Activated T-cell treated with anti-CD3 and anti-CD28 coated beads for 24 hours (primary cell): ENCODE measurements at places on chromosomes 2 and 18.

DNA sequence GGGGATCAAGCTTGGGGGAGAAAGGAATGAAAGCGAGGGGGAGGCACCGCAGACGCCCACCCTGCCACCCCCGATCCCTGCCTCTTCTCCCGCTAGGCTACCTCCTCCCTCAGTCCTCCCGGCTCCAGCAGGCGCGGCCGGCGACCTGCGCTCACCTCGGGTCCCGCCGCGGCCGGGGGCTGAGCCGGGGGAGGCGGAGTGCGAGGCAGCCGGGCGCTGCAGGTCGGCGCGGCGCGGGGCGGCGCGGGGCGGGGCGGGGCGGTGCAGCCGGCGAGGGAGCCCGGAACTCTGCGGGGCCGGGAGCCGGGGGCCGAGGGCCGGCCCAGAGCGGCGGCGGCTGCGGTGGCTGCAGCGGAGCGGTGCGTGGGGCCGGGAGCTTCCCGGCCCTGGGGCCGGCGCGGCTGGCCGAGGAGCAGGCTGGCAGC is 477 bp downstream of the ACVR1 start:
- DNase-seq = peak; percentile 42

DNA sequence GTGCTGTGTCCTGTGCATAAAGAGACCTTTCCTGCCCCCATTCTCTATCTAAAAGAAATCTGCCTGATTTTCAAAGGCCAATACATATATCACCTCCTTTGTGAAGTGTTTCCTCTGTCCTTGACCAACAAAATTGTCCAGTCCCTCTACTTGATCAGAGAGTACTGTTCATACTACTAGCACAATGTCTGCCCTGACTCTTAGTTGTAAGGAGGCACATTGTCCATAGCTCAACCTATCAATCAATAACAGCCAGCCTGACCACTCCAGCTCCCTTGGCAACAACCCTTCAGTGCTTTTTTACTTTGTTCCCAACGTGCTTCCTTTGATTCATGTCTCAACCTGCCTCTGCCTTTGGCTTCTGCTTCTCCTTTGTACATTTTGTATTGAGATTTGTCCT is 398.9 kb downstream of the TRIB2 start:
- no peak for DNase-seq

- no peak for DNase-seq
Observed at GRCh38 chr2:162926907-162927306, 88.3 kb upstream of the KCNH7 start.

GRCh38 chr2:100957996-100958653 is 44.0 kb upstream of the RPL31 start:
- DNase-seq = no peak

DNA sequence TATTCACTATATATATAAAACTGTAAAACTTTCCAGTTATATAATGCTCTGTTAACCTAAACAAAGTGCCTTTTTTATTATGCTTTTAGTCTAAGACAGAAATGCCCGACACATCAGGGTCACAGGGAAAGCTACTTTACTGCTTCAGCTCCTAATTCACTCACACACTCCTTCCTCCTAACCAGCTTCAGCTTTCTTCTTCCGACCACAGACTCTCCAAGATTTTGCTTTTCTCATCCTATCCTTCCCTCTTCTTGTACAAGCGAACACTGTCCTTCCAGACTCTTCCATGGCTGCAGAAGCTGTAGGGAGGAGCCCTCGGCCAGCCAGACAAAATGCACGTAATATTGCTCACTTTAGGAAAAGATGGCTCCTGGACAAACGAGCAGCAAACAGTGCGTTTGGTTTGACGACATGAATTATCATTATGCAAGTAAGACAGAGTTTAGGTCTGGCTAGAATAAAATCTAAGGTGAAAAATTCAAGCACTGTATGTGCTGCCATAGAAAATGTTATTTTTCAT is 47.5 kb upstream of the HNRNPA3 start:
- no peak for DNase-seq

DNA sequence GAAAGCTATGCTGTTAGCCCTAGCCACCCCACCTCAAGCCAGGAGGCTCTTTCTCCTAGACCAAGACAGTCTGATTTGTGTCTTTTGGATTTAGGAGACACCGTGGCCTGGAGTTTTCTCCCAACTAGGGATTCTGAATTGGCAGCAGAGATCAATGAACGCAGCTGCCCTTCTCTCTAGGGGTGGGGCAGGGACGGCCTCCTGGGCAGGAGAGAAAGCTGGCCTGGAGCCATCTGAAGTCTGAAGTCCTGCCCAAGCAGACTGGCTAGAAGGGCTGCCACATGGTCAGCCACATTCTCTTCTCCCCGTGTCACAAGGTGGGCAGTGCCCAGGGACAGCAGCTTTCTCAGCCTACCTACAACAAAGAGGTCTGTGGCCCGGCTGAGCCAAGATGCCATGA is 45.1 kb downstream of the PIEZO2 start:
- DNase-seq = no peak

DNA sequence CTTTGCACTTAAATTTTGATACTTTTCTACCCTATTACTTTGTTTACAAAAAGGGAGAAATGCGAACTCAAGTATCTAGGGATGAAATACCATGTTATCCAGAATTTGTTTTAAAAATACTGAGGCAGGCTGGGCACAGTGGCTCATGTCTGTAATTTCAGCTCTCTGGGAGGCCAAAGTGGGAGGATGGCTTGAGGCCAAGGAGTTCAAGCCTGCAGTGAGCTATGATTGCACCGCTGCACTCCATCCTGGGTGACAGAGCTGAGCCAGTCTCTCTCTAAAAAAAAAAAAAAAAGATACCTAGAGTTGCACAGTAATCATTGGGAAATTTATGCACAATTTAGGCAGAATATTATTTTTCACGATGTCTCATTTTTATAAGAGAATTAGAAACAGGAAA is 12.4 kb upstream of the VAPA start:
- DNase-seq = no peak

GRCh38 chr18:23422751-23423418 is 30.2 kb upstream of the RIOK3 start:
- no peak for DNase-seq

GRCh38 chr2:190628591-190629319 is 20.1 kb upstream of the NAB1 start:
- DNase-seq = no peak

DNA sequence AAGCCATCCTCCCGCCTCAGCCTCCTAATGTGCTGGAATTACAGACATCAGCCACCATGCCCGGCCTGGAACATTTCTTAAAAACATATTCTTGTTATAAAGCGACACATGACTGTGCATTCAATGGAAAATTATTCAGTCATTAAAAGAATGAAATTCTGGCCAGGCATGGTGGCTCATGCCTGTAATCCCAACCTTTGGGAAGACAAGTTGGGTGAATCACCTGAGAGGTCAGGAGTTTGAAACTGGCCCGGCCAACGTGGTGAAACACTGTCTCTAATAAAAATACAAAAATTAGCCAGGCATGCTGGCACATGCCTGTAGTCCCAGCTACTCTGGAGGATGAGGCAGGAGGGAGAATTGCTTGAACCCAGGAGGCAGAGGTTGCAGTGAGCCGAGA is 21.6 kb upstream of the RPRD1A start:
- DNase-seq = no peak

DNA sequence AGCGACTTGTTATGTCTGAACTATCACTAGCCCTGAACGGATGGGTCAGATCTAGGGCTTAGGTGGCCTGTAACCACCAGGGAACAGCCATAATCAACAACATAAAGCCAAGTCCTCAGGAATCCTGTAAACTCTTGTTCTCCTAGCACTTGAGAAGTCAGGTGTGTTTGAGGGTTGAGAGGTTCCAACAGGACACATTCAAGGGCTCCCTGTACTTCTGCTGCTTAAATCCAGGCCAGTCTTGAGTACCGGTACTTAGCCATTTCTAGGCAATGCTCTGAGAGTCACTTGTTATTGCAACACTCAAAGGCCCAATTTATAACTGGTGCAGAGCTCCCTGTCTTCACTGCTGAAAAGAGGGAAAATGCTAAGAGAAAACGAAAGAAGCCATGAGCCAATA is 21.6 kb upstream of the SLC40A1 start:
- no peak for DNase-seq

DNA sequence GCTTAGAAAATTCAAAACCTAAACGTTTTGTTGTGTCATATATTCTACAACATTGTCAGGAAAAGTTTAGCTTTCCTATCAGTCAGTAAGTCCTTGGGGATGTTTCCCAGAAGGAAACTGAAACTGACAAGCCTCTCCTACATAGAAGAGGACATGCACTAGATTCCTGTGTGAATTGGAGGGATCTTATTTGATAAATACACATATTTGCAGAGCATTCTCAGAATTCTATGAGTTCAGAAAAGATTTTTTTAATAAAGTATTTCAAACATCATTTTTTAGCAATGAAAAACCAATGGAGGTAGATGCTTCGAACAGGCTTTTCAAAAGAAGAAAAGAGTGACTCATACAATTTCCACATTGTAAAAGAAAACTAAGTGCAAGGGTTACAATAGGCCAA is 1706.7 kb downstream of the SUCLG1 start:
- DNase-seq = no peak

- no peak for DNase-seq
Observed at GRCh38 chr2:141810148-141810547, 320.7 kb downstream of the LRP1B start.

GRCh38 chr2:164969909-164970690 is 14.8 kb upstream of the SLC38A11 start:
- no peak for DNase-seq

DNA sequence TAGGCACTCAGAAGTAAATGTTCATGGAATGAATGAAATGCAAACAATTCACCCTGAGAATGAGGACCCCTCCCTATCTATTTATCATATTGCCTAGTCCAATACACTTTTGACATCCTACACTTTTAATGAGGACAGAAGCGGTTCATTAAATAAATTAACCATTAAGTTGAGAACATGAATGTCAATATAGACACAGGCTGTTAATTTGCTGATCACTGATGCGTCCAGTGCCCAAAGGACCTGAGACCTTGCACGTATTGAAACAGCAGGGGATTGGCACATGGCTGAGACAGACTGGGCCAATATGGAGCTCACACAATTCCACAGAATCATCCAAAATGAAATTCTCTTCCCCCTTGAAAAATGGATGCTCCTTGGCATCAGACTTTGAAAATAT is 430.0 kb downstream of the SLC4A3 start:
- DNase-seq = no peak

DNA sequence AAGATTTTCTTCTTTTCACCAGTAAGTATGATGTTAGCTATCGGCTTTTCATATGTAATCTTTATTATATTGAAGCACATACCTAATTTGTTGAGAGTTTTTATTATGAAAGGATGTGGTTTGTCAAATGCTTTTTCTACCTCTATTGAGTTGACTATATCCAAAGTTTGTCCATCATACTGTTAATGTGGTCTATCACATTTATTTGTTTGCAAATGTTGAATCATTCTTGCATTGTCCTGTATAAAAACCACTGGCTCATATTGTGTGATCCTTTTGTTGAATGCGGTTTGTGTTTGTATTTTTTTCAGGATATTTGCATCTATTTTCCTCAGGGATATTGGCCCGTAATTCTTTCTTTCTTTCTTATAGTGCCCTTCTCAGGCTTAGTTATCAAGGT is 675.5 kb downstream of the NUP35 start:
- DNase-seq = no peak

GRCh38 chr2:71697106-71698004 is 244.0 kb downstream of the DYSF start:
- no peak for DNase-seq

- DNase-seq = no peak
Observed at GRCh38 chr2:234241656-234242458, 191.4 kb downstream of the SPP2 start.

DNA sequence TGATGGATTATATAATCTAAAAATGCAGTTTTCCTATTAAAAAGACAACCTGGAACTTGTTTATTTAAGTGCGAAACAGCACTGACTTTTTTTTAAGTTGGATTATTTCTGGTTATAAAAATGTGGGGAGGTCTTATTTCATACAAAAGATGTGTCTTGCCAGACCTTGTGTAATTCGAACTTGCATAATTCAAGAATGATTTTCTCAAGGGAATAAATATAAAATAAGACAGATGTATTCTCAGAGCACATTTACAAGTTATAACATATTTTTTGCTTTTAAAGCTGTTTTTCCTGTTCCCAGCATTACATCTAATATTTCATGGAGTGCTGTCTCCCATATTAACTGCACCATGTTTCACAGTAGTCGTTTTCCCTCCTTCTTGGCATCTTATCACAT is 263.1 kb downstream of the CDH20 start:
- DNase-seq = no peak

DNA sequence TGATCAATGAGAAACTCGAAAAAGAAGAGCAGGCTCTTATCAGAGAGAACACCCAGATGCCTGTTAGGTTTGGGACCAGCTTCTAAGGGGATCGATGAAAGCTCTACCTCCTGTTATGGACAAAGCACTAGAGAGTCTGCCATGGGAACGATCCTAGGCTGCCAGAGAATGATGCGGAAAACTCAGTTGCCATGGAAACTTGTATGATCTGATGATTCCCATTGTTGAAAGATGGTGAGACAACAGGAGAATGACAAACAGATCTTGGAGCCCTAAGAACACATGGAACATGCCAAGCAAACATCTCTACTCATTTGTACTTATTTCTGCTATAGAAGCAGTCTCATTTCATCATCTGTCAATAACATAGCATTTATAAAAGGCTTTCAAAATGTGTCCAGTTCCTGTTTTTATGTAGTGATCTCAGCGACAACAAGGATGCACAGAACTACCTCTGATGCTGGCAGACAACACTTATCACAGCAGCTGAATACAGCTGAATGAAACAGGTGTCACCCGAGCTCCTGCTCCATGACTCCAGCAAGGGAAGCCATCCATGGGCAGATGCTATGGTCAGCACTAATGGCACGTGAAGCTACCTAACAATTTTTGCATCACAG is 59.6 kb downstream of the NCKAP5 start:
- DNase-seq = no peak

DNA sequence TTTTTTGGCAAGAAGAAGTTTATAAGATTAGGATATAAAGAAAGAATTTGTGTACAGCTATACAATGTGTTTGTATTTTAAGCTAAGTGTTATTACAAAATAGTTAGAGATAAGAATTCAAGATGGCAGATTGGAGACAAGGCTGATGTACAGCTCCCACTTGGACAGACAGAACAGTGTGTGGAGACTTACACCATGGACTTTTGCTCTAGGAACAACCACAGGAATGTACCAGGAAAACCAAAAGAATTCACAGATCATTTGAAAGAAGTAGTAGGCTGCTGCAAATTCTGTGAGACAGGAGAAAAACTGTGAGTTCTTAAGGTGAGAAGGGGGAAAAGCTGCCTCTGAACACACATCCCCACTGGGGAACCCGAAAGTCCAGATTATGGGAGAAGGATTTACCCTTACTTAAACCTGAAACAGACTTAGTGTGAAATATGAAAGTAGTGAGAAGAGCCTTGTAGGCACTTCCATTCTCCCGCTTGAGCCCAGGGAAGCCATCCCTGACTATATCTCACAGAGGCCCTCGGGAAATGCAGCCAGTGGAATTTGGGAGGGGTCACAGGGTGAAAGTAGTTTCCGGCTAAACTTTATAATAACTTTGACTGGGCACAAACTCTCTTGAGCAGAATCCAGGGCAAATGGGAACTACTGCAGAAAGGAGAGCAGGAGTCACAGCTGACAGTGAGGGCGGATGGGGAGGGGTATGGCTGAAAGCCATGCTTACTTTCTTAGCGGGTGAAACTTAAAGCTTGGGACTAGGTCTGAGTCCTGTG is 11.6 kb upstream of the RPRD1A start:
- no peak for DNase-seq
